ENCODE measurements at places on chromosomes 2 and 18.
A peak's percentile ranks its signal among the peaks of the same experiment; 100 is the strongest.

DNA sequence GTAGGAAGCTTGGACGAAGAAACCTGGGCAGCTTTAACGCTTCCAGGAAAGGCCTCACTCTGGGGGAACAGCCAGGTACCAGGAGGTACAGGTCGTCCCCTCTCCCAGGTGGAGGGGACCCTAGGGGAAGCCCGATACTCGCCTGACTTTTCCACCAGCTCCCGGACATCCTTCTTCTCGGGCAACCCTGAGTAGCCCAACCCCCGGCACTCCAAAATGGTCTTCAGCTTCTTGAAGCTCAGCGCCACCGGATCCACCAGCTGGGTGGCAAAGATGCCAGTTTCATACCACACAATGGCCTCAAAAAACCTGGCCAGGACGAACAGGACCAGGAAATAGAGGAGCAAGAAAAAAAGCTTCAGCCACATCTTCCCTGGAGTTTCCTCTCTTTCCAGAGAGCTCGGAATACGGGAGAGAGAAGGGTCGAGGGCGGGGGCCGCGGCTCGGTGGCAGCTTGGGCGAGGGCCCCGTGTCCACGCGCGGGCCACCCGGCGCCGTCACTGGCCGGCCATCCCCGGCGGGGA is 1.1 kb downstream of the RNF103 start:
- peak; percentile 40 for DNase-seq

DNA sequence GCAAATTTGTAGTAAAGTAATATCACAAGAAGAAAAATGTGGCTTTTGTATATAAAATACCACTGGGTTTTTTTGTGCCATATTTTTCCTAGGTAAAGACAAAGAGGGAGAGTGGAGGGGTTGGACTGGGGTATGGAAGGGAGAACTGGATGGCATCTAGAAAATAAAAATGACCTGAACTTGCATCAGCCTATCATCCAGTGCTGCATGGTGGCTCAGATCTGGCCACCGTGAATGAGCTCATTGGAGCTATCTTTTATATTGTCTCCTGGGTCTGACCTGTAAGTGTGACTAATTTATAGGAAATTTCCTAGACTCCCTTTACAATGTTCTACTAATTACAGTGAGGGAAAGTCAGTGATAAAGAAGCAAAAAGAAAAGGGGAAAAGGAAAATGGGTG is 369.0 kb downstream of the TMEM182 start:
- DNase-seq: no peak

GRCh38 chr2:145055651-145056050 is 535.7 kb upstream of the ZEB2 start:
- DNase-seq: no peak

GRCh38 chr2:234437642-234438304 is 59.1 kb downstream of the ARL4C start:
- DNase-seq: no peak

GRCh38 chr2:172091761-172092566 is 6.7 kb downstream of the DLX1 start:
- no peak for DNase-seq

All from PC-3 (cell line).